Camera-type eye (tissue), 1 donor: ENCODE measurements at places on chromosomes 4 and X. TPM values are rescaled to one million over a fixed set of nuclear protein-coding genes. Genes with fewer than 3 reads are reported as not detected.

Gene CTAG1A
- total RNA-seq = not detected

Gene CCKAR
- total RNA-seq = 1.3 TPM

Gene TAF7L
- total RNA-seq = not detected

Gene LIAS
- total RNA-seq = 21.7 TPM

Gene SATL1
- total RNA-seq = 0.82 TPM
